Stimulated activated CD8-positive, alpha-beta memory T cell treated with anti-CD3 and anti-CD28 coated beads, Interleukin-7, amount 100 ng/mL, for 1 hour (primary cell): ENCODE measurements at places on chromosomes 2 and 18.

DNA sequence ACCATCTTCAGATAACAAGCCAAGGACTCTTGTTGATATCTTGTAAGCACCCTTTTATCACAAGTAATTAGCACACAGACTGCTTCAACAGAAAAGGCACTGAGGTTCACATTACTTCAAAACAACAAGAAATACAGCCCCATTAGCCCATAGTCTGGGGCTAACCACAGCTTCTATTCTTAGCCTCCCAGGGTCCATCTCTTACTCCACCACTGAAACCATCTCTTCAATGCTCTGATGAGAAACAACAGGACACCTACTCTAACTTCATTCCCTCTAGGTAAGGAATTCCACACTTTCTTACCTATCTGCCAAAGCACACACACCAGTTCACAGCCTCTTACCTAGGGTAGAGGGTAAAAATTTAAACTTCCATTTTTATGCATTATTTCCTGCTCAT lies 26.4 kb upstream of the CYTIP start:
- no peak for DNase-seq

DNA sequence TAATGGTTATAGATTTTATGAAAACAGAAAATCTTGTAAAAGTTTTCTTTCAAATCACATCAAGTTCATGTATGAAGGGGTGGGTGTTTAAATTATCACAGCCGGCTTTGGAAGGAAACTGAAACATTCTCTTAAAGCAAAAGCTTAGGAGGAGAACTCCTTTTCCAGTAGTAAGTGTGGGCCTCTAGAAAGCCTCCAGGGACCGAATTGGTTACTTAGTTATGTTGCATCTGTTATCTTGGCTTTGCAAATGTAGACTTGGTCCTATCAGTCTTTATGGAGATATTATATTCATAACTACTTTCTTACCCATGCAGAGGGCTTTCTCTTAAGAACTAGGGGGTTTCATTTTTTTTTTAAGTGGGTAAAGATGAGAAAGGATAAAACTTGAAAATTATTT lies 7.4 kb downstream of the NAB1 start:
- DNase-seq, result no peak

- DNase-seq, result no peak
Measured at GRCh38 chr2:73008766-73009135, 62.8 kb downstream of the SFXN5 start.

- DNase-seq, result no peak
Measured at GRCh38 chr2:48213646-48214045, 307.3 kb upstream of the FBXO11 start.

- DNase-seq, result no peak
Measured at GRCh38 chr2:71941726-71942525, 205.7 kb downstream of the CYP26B1 start.

DNA sequence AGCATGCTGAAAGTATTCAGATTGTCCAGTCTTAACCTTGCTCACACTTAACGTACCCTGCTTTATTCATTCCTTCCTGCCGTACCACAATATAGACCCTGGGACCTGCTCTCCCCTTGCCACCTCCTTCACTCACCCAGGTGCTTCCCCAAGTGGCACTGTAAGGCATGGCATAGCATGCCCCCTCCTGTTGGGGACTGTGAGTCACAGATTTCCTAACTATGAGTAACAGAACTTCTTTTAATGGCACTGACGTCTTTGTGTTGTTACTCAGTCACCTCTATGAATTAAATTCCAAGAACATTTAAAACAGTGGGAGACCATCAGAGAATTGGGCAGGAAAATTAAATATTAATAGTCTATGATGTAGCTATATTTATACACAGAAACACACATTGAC lies 117.2 kb downstream of the CTNNA2 start:
- no peak for DNase-seq

- DNase-seq, result no peak
Measured at GRCh38 chr2:233360771-233361176, 6.5 kb downstream of the DGKD start.

- no peak for DNase-seq
Measured at GRCh38 chr18:3154214-3154613, 65.6 kb downstream of the MYOM1 start.

- no peak for DNase-seq
Measured at GRCh38 chr18:7778181-7778580, 211.1 kb downstream of the PTPRM start.

DNA sequence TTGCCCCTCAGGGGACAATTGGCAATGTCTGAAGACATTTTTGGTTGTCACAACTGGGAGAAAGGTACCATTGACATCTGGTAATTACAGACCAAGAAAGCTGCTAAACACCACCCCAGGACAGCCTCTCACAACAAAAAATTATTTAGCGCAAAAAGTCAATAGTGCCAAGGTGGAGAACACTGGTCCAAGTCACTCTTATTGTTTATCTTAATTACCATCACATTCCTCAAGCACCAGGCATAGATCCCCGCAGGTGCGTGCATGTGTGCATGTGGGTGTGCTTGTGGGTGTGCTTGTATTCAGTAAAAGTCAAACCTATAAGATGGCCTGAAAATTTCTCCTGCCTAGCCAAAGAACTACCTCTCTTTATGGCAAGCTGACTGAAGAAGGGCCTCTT lies 74.9 kb upstream of the WDR75 start:
- DNase-seq, result no peak

DNA sequence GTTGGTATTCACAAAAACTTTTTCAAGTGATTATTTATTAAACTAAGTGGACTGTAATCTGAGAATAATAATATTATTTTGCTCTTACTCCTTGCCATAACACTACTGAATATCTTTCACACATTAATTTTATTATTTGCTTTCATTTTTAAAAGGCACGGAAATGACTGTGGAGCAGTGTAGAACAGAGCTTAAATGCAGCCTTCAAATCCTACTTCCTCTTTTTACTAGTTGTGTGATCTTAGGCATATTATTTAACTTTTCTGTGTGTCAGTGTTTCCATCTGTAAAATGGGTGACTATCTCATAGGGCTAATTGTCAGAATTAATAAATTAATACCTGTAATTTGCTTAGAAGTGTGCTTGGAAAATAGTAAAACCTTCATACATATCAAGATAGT lies 55.5 kb upstream of the SLC8A1 start:
- no peak for DNase-seq
